ENCODE measurements at places on chromosomes 16 and 17. TPM values are rescaled to one million over a fixed set of nuclear protein-coding genes. Genes with fewer than 3 reads are reported as not detected.

Gene CARD14
- not detected for total RNA-seq

Gene KRT31
- not detected for total RNA-seq

Gene USP43
- total RNA-seq, result 5.3 TPM

Gene TP53TG3F
- not detected for total RNA-seq

Gene RARA
- total RNA-seq, result 38.8 TPM

Gene FBXO39
- 0.93 TPM for total RNA-seq

Gene MRPL28
- total RNA-seq, result 89.2 TPM

Gene CCL8
- not detected for total RNA-seq

Gene C1QTNF8
- total RNA-seq, result not detected

Gene TPSD1
- total RNA-seq, result not detected

Gene ADAMTS18
- 2.5 TPM for total RNA-seq

Gene NXN
- total RNA-seq, result 106 TPM

Gene GP2
- not detected for total RNA-seq

Gene MT1F
- total RNA-seq, result not detected

- no peak for DNase-seq
Observed at GRCh38 chr17:39238311-39238972, 12.7 kb upstream of the STAC2 start.

DNA sequence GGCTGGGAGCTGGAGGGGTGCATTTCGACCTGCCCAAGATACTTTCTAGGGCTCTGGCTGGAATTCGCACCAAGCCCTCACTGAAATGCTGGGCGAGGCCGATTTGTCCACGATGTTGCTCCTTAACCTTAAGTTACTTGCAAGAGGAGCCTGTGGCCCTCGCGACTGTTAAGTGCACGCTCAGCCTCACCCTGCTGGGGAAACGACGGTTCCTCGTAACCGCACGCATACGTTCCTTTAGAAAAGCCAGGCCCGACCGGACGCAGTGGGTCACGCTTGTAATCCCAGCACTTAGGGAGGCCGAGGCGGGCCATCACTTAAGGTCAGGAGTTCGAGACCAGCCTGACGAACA, 607 bp upstream of the NCOR1 start:
- DNase-seq, result no peak

DNA sequence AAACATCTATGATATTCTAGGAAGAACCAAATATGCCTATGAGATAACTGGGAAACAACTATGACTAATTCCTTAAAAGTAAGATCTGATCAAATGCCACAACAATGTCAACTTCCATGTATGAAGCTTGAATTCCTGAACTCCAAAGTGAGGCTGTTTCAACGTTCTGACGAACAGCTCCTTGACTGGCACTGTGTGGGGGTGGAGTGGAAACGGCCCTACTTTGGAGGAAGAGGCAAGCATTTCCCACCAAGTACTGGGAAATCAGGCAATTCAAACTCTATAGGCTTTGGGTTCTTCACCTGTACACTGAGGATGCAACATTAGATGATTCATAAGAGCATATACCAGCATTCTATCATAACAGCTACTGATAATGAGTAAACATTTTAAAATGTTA, 187.2 kb downstream of the CDK5R1 start:
- DNase-seq, result no peak

- DNase-seq, result no peak
Observed at GRCh38 chr17:7508846-7509245, 24.7 kb downstream of the POLR2A start.

DNA sequence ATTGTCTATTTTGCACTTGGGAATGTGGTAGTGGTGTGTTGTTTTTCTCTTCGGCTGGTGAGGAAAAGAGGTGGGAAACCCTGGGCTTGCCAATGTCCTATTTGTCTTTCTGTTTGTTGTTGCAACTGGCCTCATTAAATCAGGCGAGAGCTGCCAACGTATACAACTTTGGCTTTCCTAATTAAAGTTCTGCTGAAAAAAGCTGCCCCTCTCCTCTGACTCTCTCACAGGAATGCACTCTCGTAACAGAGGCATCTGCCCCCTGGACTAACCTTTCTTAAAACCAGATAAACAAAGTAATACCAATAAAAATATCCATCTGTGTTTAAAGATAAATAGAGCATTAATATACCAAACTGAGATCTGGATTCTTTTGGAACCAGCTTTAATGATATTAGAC, 7.8 kb downstream of the CDRT15 start:
- DNase-seq, result no peak

- DNase-seq, result no peak
Observed at GRCh38 chr17:10666906-10667305, 9.8 kb upstream of the MYH3 start.

DNA sequence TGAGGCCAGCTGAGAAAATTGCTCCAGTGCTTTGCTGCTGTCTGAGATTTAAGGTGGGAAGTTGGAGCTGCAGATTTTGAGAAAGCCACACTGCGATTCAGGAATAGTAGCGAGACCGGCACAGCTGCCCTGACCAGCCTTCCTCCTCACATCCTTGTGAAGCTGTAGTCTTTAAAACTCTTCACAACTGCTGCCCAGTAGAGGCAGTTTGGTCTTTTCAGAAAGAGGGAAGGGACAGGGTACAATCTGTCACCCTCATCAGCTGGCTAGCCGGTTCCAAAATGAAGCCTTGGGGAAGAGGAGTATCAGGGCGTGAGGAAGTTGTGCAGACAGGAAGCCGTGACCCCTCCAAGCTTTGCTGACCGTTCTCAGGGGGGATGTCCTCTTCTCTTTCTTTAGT, 195.3 kb downstream of the MSI2 start:
- DNase-seq, result no peak

DNA sequence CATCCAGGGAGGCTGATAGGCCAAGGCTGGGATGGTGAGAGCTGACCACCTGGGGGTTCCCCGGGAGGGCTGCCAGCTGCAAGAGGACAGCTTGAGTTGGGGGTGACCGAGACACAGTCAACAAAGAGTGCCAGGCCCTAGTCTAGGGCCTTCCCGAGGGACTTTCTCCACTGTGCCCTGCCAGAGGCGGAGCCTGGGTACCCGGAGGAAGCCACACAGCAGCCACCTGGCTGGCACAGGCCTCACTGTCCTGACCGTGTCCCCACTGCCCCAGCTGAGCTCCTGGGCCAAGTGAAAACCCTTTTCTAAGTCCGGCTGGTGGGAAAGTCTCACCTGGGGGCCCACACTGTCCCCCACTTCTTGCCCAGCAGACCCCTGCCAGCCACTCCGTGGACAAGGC, 71.9 kb upstream of the GSE1 start:
- no peak for DNase-seq

- no peak for DNase-seq
Observed at GRCh38 chr17:57418463-57419246, 162.3 kb downstream of the MSI2 start.

DNA sequence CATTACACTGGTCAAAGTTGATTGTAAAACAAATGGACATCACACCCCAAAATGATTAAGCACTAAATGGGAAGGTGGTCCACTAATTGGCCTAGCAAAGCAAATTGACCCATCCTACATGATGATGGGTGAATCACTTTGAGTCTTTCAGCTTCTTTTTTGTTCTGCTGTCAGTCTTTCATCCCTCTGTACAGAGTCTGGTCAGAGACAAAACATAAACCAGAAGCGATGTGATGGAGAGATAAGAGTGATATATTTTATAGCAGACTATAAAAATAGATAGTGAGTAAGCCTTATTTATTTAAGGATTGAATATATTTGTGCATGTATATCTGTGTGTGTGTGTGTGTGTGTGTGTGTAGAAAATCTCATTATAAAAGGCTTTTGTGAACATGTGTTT, 618.4 kb upstream of the SOX9 start:
- DNase-seq, result peak; percentile 66

DNA sequence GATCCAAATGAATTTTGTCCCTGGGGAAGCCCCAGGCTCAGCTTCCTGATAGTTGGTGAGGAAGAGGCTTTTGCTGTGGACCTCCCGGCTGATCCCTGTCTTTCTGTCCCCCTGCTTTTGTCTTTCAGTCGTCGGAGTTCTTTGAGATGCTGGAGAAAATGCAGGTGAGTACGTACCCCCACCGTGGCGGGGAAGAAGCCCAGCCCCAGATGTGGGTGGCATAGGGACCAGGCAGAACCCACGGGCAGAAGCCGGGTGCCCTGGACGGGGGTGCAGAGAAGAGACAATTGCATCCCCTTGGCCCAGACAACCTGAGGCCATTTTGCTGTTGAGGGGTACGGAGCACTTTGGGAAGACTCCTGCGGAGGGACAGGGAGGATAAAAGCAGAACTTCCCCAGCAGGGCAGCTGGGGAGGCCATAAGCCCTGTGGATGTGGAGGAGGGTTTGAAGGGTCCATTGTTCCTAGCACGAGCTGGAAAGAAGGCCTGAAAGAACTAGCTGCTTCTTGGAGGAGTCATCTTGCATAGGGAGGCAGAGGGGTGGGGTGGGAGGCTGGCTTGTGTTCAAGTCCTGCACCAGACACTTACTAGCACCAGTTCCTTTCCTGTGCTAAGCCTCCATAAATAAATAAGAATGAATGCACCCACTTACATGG, 105.6 kb downstream of the OR1D5 start:
- peak; percentile 49 for DNase-seq

- no peak for DNase-seq
Observed at GRCh38 chr16:16143038-16143763, 80.1 kb downstream of the ABCC6 start.

DNA sequence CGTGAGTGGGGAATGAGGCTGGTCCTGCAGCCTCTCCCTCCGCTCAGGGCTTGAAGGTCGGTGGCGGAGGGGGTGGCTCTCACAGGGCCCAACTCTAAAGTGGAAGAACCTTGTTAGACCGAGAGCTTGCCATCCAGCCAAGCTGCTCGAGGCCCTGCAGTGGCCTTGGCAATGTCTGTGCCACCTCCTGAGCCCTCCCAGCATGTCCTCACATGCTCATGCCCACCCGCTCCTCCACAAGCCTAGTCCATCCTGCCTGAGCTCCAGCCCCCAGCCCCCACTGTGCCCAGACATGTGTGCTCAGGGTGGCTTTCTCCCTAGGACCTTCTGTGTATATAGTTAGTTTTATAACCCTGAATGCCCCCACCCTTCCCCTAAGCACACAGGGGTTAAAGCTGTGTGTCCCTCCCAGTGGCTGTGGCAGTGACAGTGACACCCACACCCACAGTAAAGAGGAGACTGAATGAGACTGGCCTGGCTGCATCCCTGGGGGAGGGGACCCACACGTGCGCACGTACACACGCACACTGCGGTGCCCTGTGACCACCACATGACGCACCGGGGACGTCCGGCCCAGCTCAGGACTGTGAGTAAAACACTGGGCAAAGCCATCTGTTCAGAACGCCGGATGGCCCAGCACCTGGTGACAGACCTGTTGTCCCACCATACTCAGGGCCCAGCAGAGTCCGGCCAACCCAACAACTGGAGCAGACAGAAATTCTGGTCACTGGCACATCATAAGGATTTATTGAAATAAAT, 15.6 kb downstream of the PDK2 start:
- DNase-seq, result no peak

DNA sequence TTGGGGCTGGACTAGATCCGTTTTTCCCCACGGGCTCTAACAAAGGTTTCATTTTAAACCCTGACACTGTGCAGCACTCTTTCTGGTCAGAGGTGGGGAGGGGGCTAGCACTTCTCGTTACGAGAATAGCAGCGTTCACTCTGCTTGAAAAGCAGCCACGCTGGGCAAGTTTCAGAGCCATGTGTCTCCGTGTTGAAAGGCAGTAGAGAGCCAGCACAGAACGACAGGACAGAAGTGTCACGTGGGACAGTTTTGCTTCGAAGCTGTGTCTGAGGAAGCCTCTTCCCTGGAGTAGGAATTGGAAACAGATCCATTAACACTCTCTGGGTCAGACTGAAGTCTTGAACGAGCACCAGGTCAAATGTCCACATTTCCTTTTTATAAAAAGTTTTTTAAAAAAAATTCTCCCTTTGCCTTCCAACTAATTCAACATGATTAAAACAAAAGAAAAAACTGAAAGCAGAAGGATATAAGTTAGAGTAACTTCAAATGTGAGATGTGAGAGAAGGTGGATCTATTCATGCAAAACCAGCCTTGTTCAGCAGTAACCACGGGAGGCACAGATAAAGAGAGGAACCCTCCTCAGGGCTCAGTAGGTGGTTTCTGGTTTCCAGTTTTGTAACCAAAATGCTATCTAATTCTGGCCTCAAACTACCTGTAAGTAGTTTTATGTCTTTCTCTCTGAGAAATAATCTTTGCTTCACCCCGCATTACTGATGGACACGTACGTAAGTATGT, 65.0 kb downstream of the SMG6 start:
- DNase-seq, result no peak

GRCh38 chr17:10870336-10871050, 32.6 kb upstream of the PIRT start:
- DNase-seq, result no peak

GRCh38 chr17:62572888-62573401, 54.5 kb upstream of the MRC2 start:
- peak; percentile 22 for DNase-seq

DNA sequence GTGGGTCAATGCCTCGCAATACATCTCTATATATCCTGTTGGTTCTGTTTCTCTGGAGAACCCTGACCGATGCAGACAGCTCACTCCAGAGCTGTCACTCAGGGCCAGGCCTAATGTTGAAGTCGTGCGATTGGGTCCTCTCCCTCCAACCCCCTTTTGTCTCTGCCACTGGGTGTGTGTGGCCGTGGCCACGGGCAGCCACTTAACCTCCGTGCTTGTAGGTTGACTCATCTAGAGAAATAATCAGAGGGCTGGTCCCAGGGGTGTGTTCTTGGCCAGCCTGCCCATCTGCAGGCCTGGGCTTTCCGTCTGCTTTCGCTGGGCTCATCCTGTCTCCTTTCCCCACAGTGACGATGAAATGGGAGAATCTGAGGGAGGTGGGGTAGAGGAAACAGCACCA, 7.4 kb downstream of the ADAD2 start:
- peak; percentile 67 for DNase-seq

GRCh38 chr17:307741-308507, 44.7 kb downstream of the RPH3AL start:
- DNase-seq, result no peak

DNA sequence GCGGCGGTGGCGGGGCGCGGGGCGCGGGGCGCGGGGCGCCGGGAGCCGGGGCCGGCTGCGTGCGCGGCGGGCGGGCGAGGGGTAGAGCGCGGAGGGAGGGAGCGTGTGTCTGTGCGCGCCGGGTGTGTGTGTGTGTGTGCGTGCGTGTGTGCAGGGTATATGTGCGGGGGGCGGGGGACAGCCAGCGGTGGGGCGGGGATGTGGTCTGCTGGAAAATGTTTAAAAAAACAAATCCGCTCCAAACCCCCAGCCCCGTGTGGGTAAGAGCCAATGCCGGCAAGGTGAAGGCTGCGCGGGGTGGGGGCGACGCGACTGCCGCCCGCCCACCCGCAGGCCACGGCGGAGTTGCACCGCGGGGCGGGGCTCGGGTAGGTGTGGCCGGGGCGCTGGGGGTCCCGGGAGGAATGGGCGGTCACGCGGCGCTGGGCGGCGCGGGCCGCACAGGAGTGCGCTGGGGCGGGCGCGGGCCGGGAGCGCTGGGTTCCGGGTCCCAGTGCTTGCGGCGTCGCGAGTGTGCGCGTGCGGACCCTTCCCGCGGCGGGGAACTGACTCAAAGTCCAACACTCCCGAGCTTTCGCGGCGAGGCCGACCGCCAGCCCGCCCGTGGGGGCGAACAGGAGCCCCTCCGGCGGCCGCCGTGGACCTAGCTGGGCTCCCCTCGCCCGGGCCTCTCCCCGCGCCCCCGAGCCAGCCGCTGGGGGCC, at the start of gene CYGB:
TSS of gene CYGB (minus strand) at position 132 of the 703 bp plus-strand sequence. CDS start 167 bp downstream, outside the sequence.
- no peak for DNase-seq
